ENCODE measurements at places on chromosomes 11 and 22.

DNA sequence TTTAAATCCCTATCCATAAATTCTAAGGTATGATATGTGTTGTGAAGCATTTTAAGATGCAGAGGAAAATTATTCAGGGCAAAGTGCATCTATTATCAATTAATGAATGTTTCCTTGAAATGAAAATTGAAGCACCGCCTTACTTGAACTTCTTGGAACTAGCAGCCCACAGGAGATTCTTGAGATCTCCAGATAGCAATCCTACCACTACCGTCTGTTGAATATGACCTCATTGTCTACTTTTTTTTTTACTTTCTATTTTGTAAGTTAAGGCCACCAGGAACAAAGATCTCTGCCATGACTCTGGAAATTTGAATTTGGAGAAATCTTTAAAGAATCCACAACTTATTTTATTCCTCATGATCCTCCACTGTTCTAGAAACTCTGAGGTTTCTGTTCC, 808.7 kb downstream of the KCNA4 start:
- no peak for DNase-seq

GRCh38 chr22:26956371-26956770, 299.0 kb downstream of the MIAT start:
- no peak for DNase-seq

DNA sequence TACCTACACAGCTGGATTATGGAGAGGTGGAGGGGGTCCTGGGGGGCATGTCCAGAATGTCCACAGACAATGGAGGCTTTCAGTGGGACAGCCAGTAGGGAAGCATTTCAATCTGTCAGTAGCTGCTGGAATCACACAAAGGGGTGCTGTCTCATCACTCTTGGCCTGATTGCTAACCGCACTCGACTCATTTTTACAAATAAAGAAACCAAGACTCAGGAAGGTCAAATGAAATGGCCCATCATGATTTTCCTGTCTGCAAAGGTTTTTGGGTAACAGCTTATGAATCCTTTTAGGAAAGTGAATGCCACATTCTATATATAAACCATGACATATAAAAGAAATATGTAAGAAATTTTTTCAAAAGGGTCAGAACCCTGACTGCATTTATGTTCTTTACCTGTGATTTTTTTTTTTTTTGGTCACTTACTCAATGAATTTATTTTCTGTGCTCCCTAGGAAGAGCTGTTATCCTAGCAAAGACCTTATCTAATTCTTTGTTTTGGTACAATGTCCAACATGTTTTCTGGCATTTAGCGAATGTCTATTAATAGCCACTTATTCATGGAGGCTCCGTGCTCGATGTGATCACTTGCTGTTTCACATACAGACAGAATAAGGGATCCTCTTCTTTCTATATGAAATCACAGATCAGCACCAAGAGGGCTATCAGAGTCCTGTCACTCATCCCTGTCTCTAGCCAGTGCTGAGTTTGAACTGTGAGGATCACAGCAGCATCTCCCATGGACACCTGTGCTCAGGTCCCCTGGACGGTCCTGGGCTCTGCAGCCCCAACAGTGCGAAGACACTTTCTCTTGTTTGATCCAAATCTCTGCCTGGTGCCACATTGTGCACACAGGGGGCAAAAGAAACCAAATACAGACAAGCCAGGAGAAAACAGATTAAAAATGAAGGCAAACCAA, 979.7 kb downstream of the NTM start:
- DNase-seq = no peak

- no peak for DNase-seq
Measured at GRCh38 chr22:24809331-24809730, 3.3 kb downstream of the SGSM1 start.

DNA sequence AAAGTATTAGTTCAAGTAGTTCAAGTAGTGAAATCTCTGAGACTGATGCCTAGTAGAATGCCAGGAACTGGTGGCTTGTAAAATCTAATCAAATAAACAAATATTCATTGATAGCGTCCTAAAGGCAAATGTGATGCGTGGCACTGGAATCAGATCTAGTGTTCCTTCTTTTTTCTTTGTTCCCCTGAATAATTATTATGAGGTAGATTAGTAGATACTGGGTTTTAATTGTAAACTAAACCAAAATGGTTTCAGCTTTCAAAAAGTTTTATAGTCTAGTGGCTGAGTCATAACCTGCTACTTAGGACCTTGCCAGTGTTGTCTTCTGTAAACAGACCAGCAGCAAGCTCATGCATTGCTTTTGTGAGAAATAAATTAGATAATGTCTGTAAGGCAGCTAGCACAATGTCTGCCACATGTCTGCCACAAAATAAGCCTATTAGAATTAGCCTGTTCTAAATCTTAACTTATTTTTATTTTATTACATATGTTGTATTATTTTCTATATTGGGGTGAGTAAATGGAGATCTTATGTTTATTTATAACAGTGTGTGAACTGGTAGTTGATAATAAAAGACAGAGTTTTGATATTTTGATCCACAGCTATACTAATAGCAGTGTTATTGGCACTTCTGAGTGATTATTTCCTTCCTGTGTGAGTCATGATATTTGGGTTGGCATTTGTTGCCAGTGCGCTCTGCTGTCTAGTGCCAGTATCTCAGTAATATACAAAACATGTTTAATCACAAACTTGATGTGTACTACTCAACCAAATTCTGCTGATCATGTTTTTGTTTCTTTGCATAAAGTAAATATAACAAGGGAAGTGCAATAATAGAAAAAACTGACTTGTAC, 135.7 kb downstream of the TMEM135 start:
- DNase-seq = peak; percentile 36

DNA sequence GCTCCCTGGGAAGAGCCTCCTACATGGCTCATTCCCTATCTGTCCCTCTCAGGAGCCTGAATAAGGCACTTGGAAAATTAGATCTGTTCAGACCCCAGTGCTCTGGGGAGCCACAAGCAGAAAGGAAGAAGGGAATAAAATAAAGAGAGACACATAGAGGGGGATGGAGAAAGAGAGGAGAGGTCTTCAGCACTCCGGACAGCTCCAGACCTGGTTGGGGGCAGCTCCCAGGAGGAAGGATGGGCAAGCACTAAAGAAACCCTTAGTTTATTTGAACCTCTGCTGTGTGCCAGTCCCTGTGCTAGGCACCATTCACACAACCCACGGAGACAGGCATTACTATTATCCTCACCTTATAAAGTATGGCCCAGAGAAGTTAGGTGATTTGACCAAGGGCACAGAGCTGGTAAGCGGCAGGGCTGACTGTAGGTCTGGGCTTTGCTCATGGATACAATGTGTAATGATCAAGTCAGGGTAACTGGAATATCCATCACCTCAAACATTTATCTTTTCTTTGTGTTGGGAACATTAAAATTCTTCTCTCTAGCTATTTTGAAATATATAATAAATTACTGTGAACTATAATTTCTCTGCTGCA, 53.7 kb upstream of the LRRC32 start:
- DNase-seq = no peak

All from fibroblast of gingiva (primary cell).